ENCODE measurements at places on chromosomes 4 and X.

DNA sequence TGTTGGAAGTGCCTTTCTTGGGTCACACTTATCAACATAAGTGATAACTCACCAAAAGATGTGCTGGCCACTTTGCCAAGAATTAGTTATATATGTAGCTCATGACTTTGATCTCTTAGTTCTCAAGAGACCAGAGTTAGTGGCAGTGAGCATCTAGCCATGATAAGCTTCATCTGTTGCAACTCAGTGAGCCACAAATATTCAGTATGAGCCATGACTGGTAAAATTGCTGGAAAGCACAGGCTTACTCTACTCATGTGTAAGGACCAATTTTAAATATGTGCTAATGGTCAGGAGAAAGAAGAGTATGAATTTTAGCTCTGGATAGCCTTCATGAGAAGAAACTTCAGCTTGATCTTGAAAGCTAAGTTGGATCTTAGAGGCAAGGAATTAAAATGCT lies 59.4 kb upstream of the TLL1 start:
- no peak for DNase-seq

GRCh38 chrX:150569155-150569477 lies 695 bp downstream of the MTM1 start:
- peak; percentile 51 for DNase-seq

- DNase-seq = no peak
Observed at GRCh38 chrX:31258166-31258565, 186.3 kb upstream of the FTHL17 start.

DNA sequence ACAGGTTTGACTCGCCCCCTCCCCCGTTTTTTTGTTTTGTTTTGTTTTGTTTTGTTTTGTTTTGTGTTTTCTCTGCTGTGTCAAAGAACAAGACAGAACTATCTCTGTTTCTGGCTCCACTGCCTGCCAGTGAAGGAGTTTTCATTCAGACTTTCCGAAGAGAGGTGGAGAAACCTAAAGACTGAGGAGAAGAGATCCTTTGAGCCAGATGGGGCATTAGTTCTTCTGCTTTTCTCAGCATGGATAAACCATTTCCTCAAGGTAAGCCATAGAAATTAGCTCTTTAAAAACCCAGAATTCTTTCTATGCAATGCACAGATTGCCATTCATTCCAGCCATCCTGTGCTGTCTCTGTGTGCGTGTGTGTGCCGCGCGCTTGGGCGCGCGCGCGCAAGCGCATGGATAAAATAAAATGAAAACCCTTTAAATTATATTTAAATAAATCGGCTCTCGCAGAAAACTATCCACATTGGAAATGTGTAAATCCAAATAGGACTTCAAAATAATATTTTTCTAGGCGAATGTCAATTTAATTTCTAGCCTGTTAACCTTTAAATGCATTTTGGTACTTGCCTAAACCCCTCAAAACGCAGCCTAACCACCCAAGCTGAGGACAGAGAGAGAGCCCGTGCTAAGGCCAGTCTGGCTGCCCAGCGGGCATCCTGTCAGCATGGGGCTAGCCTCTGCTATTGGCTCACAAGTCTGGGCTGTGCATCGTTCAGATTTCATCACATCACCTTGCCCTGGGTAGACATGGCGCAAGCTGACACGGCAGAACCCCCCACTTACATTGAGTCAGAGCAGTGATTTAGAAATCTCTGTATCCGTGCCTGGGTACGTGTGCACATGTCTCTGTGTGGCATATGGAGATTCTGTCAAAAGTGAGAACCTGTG lies 113.0 kb upstream of the VAMP7 start:
- no peak for DNase-seq

GRCh38 chr4:80215449-80216052 lies 18.2 kb downstream of the PRDM8 start:
- DNase-seq = peak; percentile 50

DNA sequence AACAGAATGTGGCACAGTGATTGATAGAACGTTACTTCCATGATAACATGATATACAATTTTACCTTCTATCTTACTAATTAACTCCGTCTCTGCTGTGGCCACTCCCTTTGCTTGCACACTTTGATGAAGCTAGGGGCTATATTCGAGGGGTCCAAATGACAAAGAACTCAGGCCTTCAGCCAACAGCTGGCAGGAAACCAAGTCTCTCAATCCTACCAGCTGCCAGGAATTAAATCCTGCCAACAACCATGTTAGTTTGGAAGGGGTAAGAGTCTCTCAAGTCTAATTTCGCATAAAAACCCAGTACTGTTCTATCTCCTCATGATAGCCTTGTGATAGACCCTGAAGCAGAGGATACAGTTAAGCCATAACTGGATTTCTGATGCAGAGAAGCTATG lies 1122.9 kb upstream of the PCDH10 start:
- no peak for DNase-seq

DNA sequence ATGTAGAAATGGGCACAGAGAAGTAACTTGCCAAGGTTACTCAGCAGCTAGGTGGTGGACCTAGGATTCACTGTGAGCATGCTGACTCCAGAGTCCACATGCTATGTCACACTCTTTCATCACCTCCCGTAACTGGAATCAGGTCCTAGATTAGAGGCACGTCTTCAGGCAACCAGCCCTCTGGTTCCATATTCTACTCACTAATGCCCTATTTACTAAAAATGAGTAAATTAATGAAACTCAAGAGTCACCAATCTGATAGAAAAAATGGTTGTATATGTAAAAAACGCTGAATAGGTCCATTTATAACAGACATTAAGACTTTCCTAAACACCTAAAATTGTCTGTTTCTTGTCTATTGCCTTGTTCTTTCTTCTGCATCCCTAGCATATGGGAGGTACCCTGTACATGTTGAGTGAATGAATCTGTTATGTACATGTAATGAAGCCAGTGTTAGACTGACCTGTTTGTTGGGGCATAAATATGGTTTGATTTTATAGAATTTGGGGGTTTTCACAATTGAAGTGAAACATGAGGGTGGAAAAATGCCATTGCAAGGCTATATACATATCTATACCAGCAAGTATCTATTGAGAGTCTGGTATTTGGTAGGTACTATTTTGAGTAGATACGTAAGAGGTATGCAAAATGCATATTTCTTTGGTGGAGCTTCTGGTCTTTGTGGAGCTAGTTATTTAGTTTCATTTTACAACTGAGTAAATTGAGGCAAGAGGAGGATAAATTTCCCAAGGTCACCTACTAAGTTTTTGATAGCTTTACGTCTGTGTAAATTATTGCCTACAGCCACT lies 7.5 kb upstream of the RUFY3 start:
- DNase-seq = no peak

- no peak for DNase-seq
Observed at GRCh38 chr4:39648827-39649558, 10.3 kb upstream of the SMIM14 start.

Data from CD4-positive, alpha-beta T cell (primary cell).